ENCODE measurements at places on chromosomes 1 and 21. TPM values are rescaled to one million over a fixed set of nuclear protein-coding genes. Genes with fewer than 3 reads are reported as not detected.

The FAM177B gene
- 2.3 TPM for total RNA-seq

The SPRR2E gene
- not detected for total RNA-seq

The LENEP gene
- total RNA-seq, result 1.1 TPM

The HSD11B1 gene
- total RNA-seq, result 17.6 TPM

The GJA5 gene
- total RNA-seq, result 1.2 TPM

The MFAP2 gene
- total RNA-seq, result 7.9 TPM

The GBP7 gene
- total RNA-seq, result not detected

The ZC3H12A gene
- total RNA-seq, result 9.0 TPM

The DDOST gene
- total RNA-seq, result 207 TPM

The CHODL gene
- 123 TPM for total RNA-seq

The IL6R gene
- 29.7 TPM for total RNA-seq

The MXRA8 gene
- total RNA-seq, result 60.2 TPM
